ENCODE measurements at places on chromosomes 3 and 15.
A peak's percentile ranks its signal among the peaks of the same experiment; 100 is the strongest.

- DNase-seq = peak; percentile 84
Measured at GRCh38 chr3:112814266-112814665, 32.4 kb downstream of the CD200R1L start.

GRCh38 chr3:104460477-104461406 is 906.0 kb upstream of the ALCAM start:
- peak; percentile 30 for DNase-seq

DNA sequence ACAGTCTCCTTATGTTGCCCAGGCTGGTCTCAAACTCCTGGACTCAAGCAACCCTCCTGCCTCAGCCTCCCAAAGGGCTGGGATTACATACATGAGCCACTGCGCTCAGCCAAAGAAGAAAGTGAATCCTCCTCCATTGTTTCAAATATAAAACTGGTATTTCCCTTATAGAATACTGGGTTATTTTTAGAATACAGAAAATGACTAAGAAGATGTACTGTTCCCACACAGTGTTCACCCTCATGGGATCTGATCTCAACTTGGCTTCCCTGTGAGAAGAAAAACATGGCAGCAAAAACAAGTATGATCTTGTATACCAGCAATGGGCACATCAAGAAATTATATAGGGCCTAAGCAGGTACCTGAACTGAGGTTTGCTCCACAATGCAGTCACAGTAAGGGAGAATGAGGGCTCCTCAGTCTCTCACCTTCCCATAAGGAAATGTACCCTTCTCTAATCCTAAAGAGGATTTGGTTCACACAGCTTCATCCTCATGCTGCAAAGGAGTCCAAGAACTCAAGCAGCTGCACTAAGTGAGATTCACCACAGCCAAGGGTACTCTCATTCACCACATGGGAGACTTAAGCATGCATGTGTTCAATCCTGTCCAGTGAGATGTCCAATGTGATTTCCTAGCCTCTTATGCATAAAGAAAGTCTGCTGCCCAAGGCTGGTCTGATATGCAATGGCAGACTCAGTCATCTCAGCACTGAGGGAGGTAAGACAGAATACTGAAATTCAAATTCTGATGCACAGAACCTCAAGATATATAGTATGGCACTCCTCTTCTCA is 25.8 kb downstream of the USP4 start:
- peak; percentile 58 for DNase-seq

DNA sequence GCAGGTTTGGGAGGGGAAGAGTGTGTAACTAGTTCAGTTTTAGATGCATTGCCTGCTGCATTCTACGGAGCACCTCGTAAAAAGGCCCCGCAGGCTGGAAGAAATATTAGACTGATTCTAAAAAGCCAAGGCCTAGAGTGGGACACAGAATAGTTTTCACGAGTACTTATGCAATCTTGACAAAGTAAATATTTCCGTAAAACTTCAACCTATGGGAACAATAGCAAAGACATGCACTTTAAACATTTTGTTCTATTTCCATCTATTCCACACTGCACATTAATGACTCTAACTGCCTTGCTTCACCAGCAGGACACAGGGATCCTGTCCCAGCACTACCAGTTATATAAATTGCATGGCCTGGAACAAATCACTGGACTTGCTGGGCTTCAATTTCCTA is 260.0 kb downstream of the FOXP1 start:
- DNase-seq = no peak

DNA sequence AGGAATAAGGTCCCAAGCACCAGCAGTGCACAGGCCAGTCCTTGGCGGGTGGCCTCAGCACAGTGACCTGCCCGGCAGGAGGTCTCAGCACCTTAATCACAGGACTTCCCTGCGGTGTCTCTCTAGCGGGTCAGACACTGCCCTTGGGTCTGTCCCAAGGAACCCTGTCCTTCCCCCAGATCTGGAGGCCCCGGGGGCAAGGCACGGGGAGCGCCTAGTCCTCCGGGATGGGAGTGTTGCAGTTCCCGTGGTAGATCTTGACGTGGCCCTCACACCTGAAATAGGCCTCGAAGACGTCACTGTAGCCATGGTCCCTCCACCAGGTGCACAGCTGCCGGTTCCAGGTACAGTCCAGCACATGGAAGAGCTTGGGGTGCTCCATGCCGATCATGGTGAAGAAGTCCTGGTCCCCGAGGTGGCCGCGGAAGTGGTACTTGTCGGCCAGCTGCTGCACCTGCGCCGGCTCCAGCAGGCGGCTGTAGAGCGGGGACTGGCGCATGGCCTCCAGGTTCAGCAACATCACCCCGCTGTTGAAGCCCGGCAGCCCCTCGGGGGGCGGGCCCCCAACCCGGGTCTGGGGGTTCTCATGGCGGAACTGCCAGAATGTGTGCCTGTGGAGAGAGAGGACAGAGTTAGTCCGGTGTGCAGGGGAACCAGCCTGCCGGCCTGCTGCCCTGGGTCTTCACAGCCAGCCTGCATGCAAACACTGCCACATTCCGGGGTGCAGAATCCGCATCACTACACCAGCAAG is 201.3 kb downstream of the XXYLT1 start:
- no peak for DNase-seq
